ENCODE measurements at places on chromosomes 13 and 19.

DNA sequence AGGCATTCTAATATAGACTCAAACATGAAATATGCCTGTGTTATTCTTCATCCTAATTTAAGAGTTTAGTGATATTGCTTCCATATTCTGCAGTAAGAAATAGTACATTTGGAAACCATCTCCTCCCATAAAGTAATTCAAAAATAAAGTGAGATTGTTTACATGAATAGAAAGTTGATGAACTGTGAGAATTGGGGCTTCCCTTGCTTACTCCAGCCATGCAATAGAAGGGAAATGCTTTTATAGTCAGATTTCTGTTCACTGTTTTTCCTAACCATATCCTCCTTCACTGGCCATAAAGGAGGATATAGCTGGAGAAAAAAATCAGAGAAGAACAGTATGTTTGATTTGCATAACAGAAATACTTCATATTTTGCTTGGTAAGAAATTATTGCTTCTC, 7.8 kb downstream of the LRCH1 start:
- DNase-seq, result no peak

DNA sequence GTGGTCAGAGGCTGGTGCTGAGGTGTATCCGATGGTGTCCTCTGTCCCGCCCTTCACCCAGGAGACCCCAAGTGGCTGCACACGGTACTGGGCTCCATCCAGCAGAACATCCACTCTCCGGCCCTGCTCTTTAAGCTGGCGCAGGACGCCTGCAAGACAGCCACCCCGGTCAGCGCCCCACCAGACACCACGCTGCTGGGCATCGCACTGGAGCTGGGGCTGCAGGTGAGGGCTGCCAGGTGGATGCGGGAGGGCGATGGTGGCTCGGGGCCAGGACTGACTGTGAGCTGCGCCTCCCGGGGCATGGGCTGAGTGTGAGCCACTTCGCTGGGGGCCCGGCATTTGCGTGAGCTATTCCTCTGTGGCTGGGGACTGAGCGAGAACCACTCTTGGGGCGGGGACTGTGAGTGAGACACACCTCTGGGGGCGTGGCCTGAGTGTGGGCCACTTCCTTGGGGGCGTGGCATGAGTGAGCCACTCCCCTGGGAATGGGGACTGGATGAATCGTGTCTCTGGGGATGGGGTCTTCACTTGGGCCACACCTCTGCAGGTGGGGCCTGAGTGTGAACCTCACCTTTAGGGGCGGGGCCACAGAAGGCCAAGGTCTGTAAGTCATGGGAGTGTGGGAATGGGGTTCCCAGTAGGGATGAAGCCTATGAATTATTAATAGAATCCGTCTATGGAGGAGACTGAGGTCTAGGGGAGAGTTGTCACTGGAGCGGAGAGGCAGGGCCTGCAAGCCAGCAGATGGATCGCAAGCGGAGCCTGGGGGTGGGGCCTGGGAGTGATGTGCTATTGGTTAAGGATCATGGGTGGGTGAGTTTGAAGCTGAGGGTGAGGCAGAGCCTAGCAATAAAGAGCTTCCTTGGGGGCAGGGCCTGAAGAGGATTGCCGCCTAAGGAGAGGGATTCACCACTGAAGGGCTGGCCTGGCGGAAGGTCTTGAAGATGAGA, 30.5 kb downstream of the ZSWIM4 start:
- no peak for DNase-seq

GRCh38 chr13:39876258-39876657, 220.8 kb downstream of the COG6 start:
- DNase-seq, result peak; percentile 93

- DNase-seq, result no peak
These were observed 534 bp downstream of the STK24 start for GRCh38 chr13:98576200-98576945.

GRCh38 chr19:50331221-50331993, 2.2 kb upstream of the KCNC3 start:
- DNase-seq, result no peak

- DNase-seq, result no peak
These were observed 16.9 kb upstream of the ZNF254 start for GRCh38 chr19:24069905-24070657.

Data from RCC 7860 (cell line).